ENCODE measurements at places on chromosomes 4 and X. TPM values are rescaled to one million over a fixed set of nuclear protein-coding genes. Genes with fewer than 3 reads are reported as not detected.

- DNase-seq, result no peak
Measured at GRCh38 chr4:74217365-74217764, 59.4 kb downstream of the MTHFD2L start.

GRCh38 chrX:116427978-116428377 lies 8.4 kb upstream of the SLC6A14 start:
- DNase-seq, result no peak

The ZMAT1 gene
- 3.3 TPM for total RNA-seq

The CXorf65 gene
- total RNA-seq, result 17.3 TPM
